CD4-positive, alpha-beta T cell (primary cell): ENCODE measurements at places on chromosomes 4 and X.

GRCh38 chrX:135087867-135088266, 32.5 kb downstream of the ETDB start:
- DNase-seq: no peak

- no peak for DNase-seq
Observed at GRCh38 chr4:174193438-174194374, 89.8 kb downstream of the FBXO8 start.

GRCh38 chrX:136047969-136048368, 62.7 kb downstream of the SLC9A6 start:
- DNase-seq: no peak

GRCh38 chr4:156146571-156146970, 192.9 kb upstream of the CTSO start:
- no peak for DNase-seq

GRCh38 chr4:184331268-184331995, 113.8 kb upstream of the ENPP6 start:
- no peak for DNase-seq

GRCh38 chrX:1222531-1223241, 10.2 kb upstream of the CRLF2 start:
- DNase-seq: no peak

- DNase-seq: no peak
Observed at GRCh38 chr4:35820003-35820402, 424.3 kb downstream of the ARAP2 start.

GRCh38 chr4:89009761-89010369, 47.1 kb downstream of the FAM13A start:
- no peak for DNase-seq

DNA sequence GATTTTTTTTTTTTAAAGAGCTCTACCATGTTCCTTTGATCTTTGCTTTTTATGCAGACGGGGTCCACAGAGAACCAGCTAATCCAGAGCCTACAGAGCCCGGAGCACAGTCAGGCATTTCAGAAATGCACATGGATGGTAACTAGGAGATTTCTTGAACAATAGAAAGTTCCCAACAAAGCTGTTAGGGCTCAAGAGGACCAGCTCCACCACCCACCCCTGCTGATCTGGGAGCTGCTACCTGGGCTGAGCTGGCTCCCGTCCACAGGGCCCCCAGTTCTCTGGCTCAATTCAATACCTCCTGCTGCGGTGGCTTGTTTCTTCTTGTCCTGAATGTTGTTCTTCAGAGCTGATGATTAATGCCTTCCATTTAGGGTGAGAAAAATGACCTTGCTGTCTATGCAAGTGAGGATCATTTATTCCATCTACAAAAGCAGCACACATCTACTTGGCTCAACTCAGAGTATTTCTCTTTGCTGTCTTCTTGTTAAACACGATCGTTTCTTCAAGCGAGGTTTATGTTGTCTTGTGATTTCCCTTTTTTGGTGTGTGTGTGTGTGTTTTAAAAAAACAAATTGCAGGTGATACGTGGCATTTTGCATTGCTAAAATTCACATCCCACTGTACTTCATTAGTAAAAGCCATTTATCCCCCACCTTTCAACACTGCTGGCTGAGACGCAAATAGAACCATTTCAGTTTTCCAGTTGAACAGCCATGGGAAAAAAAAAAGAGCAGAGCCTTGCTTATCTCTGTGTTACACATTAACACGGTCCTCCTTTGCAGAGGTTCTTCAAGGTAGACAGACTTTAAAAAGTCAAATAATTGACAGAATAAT, 31.3 kb downstream of the IGFBP7 start:
- DNase-seq: no peak

GRCh38 chr4:140884431-140885058, 128.4 kb upstream of the TBC1D9 start:
- DNase-seq: no peak

- no peak for DNase-seq
Observed at GRCh38 chr4:103021120-103021519, 1.6 kb upstream of the SLC9B1 start.

- DNase-seq: no peak
Observed at GRCh38 chrX:51182545-51182944, 150.1 kb upstream of the NUDT10 start.

DNA sequence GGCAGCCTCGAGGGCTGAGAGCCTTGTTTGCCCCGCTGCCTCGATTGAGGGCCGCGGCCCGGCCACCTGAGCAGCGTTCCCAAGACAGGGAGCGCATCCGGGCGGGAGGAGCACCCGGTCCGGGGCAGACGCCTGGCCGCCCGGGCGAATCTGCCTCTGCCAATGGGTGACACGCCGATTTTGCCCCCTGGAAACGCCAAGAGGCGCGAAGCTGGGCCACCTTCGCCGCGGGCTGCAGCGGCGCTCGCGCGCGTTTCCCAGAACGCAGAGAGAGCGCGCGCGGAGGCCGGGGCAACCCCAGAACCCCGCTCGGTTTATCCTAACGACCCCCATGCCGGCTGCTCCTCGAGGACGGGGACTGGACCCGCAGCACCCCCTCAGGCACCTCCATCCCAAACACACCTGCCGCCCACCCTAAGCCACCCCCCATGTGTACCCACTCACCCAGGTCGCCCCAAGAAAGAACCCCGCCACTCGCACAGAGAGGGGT, 575 bp downstream of the MAP7D2 start:
- DNase-seq: no peak

- DNase-seq: no peak
Observed at GRCh38 chrX:100939333-100939732, 10.6 kb upstream of the XKRX start.

GRCh38 chr4:158724637-158725036, 1.4 kb upstream of the PPID start:
- no peak for DNase-seq

DNA sequence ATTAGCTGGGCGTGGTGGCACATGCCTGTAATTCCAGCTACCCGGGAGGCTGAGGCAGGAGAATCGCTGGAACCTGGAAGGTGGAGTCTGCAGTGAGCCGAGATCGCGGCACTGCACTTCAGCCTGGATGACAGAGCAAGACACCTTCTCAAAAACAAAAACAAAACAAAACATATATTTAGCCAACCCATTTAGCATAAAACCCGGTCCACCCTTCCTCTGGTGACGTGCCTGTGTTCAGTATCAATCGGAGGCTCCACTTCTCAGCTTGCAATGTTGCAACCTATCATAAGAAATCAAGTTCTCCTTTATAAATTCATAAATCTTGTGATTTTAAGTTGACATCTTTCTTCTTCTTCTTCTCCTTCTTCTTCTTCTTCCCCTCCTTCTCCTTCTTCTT, 73.9 kb downstream of the SLC34A2 start:
- no peak for DNase-seq

GRCh38 chr4:89492581-89493071, 185.0 kb upstream of the GPRIN3 start:
- DNase-seq: no peak

- DNase-seq: no peak
Observed at GRCh38 chrX:63784902-63785707, at the start of gene ARHGEF9. TSS of gene ARHGEF9 (minus strand) at chrX:63785214. CDS start at chrX:63785145, 69 bp downstream.

- peak; percentile 99 for DNase-seq
Observed at GRCh38 chr4:17576932-17577664, at the start of gene LAP3. TSS of gene LAP3 (plus strand) at chr4:17577198. CDS start at chr4:17577466, 268 bp downstream.

DNA sequence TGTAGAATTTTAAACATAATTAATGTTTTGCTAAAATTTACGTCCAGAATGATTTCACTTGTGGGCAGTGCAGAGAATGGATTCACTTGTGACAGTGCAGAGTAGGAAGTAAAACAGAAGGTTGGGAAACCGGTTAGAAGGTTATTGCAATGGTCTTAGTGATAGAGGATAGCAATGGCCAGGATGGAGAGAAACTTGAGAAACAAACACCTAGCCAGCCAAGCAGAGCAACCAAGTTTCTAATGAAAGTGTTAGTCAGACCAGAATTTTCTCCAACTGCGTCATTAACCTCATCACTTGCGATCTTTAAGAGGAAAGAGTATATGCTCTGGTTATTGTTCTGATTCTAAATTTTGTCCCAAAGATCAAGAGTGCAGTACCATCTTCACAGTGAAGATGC, 50.0 kb upstream of the TBC1D9 start:
- no peak for DNase-seq

- no peak for DNase-seq
Observed at GRCh38 chr4:3355266-3355748, 62.5 kb downstream of the RGS12 start.

DNA sequence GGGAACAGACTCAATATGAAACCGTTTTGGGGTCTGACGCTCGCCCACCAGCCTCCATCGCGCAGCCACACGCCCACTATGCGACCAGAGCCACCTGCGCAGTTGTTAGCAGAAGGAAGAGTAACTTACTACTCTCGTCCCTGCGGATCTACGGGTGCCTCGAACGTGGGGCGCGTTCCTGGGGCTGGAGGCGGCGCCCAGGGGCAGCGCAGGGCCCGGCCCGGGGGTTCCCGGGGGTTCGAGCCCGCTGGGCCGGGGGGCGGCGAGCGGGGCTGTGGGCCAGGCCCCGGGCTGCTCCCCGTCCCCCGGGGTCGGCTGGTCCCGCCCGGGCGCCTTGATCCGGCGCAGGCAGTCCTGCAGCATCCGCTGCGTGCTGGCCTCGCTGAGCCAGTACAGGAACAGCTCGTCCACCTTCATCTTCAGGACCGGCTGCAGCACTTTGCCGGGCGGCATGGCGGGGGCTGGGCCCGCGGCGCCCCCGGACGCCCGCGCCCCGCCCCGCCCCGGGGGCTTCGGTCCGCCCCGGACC, 404 bp downstream of the PPP2R3B start:
- DNase-seq: peak; percentile 9

- no peak for DNase-seq
Observed at GRCh38 chrX:133290076-133290475, 71.9 kb upstream of the TFDP3 start.
